Right cardiac atrium (tissue), 5 donors: ENCODE measurements at places on chromosomes 1 and 21. TPM values are rescaled to one million over a fixed set of nuclear protein-coding genes. Genes with fewer than 3 reads are reported as not detected.

GRCh38 chr1:235045921-235046601 is 82.6 kb downstream of the TOMM20 start:
- DNase-seq, result no peak

- no peak for DNase-seq
Observed at GRCh38 chr1:115141145-115141454, 51.8 kb upstream of the TSPAN2 start.

KCTD3 gene
- 16.7 TPM for total RNA-seq

FLG gene
- total RNA-seq, result not detected

TRIM33 gene
- 18.1 TPM for total RNA-seq

OR2L5 gene
- not detected for total RNA-seq
